Tracheal epithelial cell (primary cell): ENCODE measurements at places on chromosomes 5 and 9. TPM values are rescaled to one million over a fixed set of nuclear protein-coding genes. Genes with fewer than 3 reads are reported as not detected.

KCNIP1 gene
- total RNA-seq = 3.1 TPM in 1 of 2 replicates, not detected in the other

DNLZ gene
- 15.4 and 22.0 TPM in 2 replicates for total RNA-seq

ZNF354C gene
- 1.9 and 3.0 TPM in 2 replicates for total RNA-seq

PCDHGC4 gene
- under 0.01 and 0.48 TPM in 2 replicates for total RNA-seq

DAB2IP gene
- total RNA-seq = 19.8 and 21.7 TPM in 2 replicates

ENHO gene
- total RNA-seq = 0.48 TPM in 1 of 2 replicates, not detected in the other

NSG2 gene
- total RNA-seq = under 0.01 TPM in 1 of 2 replicates, not detected in the other

TNFSF15 gene
- 0.21 and 1.7 TPM in 2 replicates for total RNA-seq

RECK gene
- total RNA-seq = 0.64 and 1.7 TPM in 2 replicates

FBP2 gene
- total RNA-seq = not detected in 2 replicates

SLC45A2 gene
- 0.21 TPM in 1 of 2 replicates, not detected in the other for total RNA-seq

TRPM3 gene
- total RNA-seq = 1.2 TPM in 1 of 2 replicates, not detected in the other

FAM174A gene
- 59.0 and 69.4 TPM in 2 replicates for total RNA-seq

KIF4B gene
- total RNA-seq = not detected in 2 replicates

GPR150 gene
- 0.24 and 1.1 TPM in 2 replicates for total RNA-seq

PLAC8L1 gene
- total RNA-seq = 0.43 TPM in 1 of 2 replicates, not detected in the other

CDH6 gene
- 2.3 and 38.6 TPM in 2 replicates for total RNA-seq

PAPPA gene
- under 0.01 and 2.9 TPM in 2 replicates for total RNA-seq

TAF11L5 gene
- not detected in 2 replicates for total RNA-seq

PCDHGA5 gene
- 0.24 TPM in 1 of 2 replicates, not detected in the other for total RNA-seq

ZNG1C gene
- total RNA-seq = 9.2 and 21.0 TPM in 2 replicates

PCDHB4 gene
- total RNA-seq = under 0.01 TPM in 1 of 2 replicates, not detected in the other

COL27A1 gene
- 1.9 and 5.5 TPM in 2 replicates for total RNA-seq

MARCHF11 gene
- total RNA-seq = not detected in 2 replicates

ELOVL7 gene
- total RNA-seq = 14.1 and 22.7 TPM in 2 replicates

SPATA6L gene
- 3.0 and 3.9 TPM in 2 replicates for total RNA-seq

STPG3 gene
- not detected in 2 replicates for total RNA-seq

LAMC3 gene
- not detected in 2 replicates for total RNA-seq

SHC3 gene
- under 0.01 and 0.24 TPM in 2 replicates for total RNA-seq

FOXD4 gene
- 0.24 and 0.43 TPM in 2 replicates for total RNA-seq

BAG1 gene
- 26.0 and 62.0 TPM in 2 replicates for total RNA-seq

LRRC19 gene
- total RNA-seq = not detected in 2 replicates

MYMK gene
- total RNA-seq = not detected in 2 replicates

SLC34A1 gene
- total RNA-seq = 0.43 TPM in 1 of 2 replicates, not detected in the other

LPAR1 gene
- 8.5 and 14.5 TPM in 2 replicates for total RNA-seq

PURA gene
- total RNA-seq = 5.5 and 8.1 TPM in 2 replicates

OTP gene
- total RNA-seq = not detected in 2 replicates

F2RL1 gene
- 32.2 and 94.9 TPM in 2 replicates for total RNA-seq

CARD9 gene
- under 0.01 and 1.9 TPM in 2 replicates for total RNA-seq

FOXD4L3 gene
- total RNA-seq = not detected in 2 replicates

CCDC152 gene
- total RNA-seq = 0.21 TPM in 1 of 2 replicates, not detected in the other

AMBP gene
- total RNA-seq = 0.24 TPM in 1 of 2 replicates, not detected in the other

PCDHA10 gene
- total RNA-seq = under 0.01 and 0.48 TPM in 2 replicates

CCDC187 gene
- total RNA-seq = under 0.01 TPM in 1 of 2 replicates, not detected in the other

WWC1 gene
- total RNA-seq = 20.7 and 69.4 TPM in 2 replicates

DAB2 gene
- total RNA-seq = 1.1 and 5.8 TPM in 2 replicates

NTRK2 gene
- total RNA-seq = under 0.01 TPM in 1 of 2 replicates, not detected in the other

TAF1L gene
- under 0.01 TPM in 2 replicates for total RNA-seq

PAX5 gene
- under 0.01 TPM in 1 of 2 replicates, not detected in the other for total RNA-seq

MLLT3 gene
- total RNA-seq = 19.6 and 26.0 TPM in 2 replicates

LCN1 gene
- not detected in 2 replicates for total RNA-seq

HTR1A gene
- total RNA-seq = not detected in 2 replicates

BARX1 gene
- total RNA-seq = under 0.01 TPM in 1 of 2 replicates, not detected in the other

IL4 gene
- total RNA-seq = not detected in 2 replicates

ANKRD34B gene
- 0.96 TPM in 1 of 2 replicates, not detected in the other for total RNA-seq

AFAP1L1 gene
- 12.1 and 26.0 TPM in 2 replicates for total RNA-seq

F2RL2 gene
- total RNA-seq = not detected in 2 replicates

OTULIN gene
- 22.9 and 36.7 TPM in 2 replicates for total RNA-seq

LOX gene
- 1.1 and 13.5 TPM in 2 replicates for total RNA-seq
